ENCODE measurements at places on chromosomes 2 and 18. TPM values are rescaled to one million over a fixed set of nuclear protein-coding genes. Genes with fewer than 3 reads are reported as not detected.

DNA sequence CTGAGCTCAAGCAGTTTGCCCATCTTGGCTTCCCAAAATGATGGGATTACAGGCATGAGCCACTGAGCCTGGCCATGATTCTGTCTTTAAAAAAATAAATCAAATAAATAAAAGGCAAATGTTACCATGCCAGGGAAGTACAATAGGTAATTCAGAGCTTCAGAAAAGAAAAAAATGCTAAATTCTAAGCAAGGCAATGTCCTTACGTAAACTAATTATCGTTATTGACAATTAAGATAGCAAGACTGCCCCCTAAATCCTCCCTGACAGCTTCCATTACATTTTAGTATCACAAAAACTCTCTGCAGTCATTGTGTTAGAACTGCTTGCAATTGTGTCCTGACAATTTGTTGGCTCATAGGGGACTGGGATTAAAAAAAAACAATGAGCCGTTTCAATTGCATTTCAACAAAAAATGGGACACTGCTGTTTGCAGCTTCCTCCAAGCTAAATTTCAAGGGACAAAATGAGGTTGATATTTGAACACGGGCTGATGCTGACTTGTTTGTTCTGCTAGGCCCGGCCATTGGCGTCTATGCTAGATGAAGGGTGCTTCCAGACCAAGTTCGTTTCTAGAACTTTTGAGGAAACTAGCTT is 88.9 kb downstream of the MOGAT1 start:
- no peak for DNase-seq

DNA sequence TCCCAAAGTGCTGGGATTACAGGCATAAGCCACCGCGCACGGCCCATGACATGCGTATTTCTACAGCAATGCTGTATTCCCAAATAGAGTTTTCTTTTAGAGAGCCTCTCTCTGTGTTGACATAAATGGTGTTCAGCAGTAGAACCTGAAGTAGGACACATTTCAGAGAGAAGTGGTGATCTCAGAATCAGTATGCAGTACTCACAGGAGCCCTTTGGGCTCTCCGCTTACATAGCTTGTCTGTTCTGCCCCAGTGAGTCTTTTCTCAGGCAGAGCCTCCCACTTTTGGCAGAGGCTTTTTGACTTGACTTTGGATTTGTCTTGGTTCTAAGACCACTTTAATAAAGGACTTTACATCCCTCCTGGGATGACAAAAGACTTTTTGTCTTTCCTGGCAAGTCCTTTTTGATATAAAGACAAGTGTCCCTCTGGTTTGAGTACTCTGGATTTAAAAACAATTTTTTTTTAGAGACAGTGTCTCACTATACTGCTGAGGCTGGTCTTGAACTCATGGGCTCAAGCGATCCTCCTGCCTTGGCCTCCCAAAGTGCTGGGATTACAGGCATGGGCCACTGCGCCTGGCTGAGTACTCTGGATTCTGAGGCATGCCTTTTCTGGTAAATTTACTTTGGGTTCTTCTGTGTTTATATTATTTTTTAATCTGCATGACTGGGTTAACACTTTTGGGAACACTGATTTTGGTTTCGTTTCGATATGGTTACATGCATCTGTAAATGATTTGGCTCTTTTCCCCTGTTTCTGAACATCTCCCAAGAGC is 113.3 kb downstream of the SMAD2 start:
- no peak for DNase-seq

- DNase-seq, result no peak
These were observed 13.7 kb downstream of the KANSL1L start for GRCh38 chr2:210157526-210157925.

- no peak for DNase-seq
These were observed 40.7 kb upstream of the TAF1B start for GRCh38 chr2:9802576-9802993.

GRCh38 chr2:146129231-146129630 is 1609.3 kb upstream of the ZEB2 start:
- no peak for DNase-seq

- no peak for DNase-seq
These were observed 148.8 kb downstream of the TPGS2 start for GRCh38 chr18:36680042-36680441.

Gene DNAJC5G
- total RNA-seq, result 18.1 TPM

Gene MRPL30
- total RNA-seq, result 28.8 TPM

Gene KCNIP3
- total RNA-seq, result not detected

DNA sequence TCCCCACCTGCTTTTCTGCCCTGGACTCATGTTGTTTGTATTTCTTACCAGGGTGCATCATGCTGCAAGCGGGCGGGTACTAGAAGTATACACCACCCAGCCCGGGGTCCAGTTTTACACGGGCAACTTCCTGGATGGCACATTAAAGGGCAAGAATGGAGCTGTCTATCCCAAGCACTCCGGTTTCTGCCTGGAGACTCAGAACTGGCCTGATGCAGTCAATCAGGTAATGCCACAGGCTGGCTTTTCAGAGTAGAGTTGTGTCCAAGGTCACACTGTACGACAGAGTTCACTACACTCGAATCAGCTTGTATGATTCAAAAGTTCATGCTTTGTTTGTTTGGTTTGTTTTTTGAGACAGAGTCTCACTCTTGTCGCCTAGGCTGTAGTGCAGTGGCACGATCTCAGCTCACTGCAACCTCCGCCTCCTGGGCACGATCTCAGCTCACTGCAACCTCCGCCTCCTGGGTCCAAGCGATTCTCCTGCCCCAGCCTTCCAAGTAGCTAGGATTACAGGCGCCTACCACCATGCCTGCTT is 19.4 kb downstream of the SRSF7 start:
- no peak for DNase-seq

DNA sequence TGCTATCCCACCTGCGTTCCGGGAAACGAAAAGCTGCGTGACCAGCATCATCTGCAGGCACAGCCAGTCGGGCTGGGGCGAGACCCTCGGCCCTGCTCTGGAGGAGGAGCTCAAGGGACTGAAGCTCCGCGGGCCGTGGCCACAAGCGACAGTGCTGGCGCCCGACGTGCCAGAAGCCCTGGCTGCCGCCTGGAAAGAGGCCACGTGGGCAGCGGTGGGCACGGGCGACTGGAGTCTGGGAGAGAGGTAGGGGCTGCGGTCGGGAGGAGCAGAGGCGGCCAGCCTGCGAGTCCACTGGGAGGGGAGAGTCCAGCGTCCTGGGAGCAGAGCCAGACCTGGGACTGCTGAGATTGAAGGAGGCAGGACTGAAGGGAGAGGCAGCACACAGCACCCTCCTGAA is 9.2 kb downstream of the DTYMK start:
- no peak for DNase-seq

DNA sequence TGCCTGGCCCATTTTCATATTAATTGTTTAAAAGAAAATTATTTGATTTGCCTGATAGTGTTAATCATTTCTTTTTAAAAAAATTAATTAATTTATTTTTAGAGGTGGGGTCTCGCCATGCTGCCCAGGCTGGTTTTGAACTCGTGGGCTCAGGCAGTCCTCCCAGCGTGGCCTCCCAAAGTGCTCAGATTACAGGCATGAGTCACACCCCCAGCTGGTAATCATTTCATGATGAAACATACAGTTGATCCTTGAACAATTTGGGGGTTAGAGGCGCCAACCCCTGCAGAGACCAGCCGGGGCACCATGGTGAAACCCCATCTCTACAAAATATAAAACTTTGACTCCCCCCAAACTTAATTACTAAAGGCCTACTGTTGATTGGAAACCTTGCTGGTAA is 7.9 kb downstream of the GPN1 start:
- no peak for DNase-seq

Gene RAPGEF4
- 0.55 TPM for total RNA-seq

- no peak for DNase-seq
These were observed 281.0 kb downstream of the PRKCE start for GRCh38 chr2:45932278-45932975.

GRCh38 chr2:187989925-187990623 is 301.6 kb upstream of the GULP1 start:
- no peak for DNase-seq

GRCh38 chr2:186641132-186641806 is 51.4 kb downstream of the ITGAV start:
- no peak for DNase-seq

Gene FNDC4
- total RNA-seq, result not detected

GRCh38 chr2:120587279-120587996 is 148.2 kb upstream of the GLI2 start:
- no peak for DNase-seq

GRCh38 chr2:144237108-144237507 is 282.8 kb downstream of the ZEB2 start:
- DNase-seq, result peak; percentile 41

- DNase-seq, result no peak
These were observed 12.4 kb downstream of the BIRC6 start for GRCh38 chr2:32369222-32369621.

DNA sequence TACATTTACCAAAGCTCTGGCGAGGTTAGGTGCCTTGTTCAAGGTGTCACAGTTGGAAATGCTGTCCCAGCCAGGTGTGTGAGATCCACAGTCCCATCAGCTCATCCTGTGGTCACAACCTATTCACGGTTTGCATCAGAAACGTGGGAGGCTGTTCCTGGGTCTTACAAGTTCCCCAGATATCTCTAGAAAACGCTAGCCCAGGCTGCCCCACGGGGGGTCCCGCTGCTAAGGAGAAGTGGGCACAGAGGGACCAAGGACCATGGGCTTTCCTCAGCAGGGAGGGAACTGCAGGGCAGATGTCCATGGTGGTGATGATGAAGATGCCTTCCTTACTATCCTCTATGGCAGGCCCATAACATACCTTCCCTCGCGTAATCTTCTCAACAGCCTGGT is 649 bp downstream of the FECH start:
- DNase-seq, result peak; percentile 4
